Activated CD4-positive, alpha-beta T cell treated with anti-CD3 and anti-CD28 coated beads, Interleukin-2, Interleukin-4, amounts not matched to agents 100 ng/mL and 50 ng/mL, durations not matched to agents 16 hours and 8 hours (primary cell): ENCODE measurements at places on chromosomes 7 and 10.

DNA sequence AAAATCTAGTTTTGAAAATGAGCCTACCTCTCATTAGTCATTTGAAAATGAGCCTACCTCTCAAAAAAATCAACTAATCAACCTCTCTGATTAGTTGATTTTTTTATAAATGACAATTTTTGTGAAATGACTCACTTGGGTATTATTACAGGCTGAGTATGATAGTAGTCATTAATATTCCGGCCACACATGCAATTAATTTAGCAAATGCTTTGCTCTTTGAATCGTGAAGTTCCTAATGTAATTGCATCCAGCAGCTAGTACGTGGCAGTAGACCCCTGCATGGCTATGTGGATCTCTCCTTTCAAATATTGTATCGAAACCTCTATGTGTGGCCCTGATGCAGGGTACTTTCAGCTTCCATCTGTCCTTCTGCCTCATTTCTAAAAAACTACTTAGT lies 245.9 kb upstream of the PHYHIPL start:
- no peak for DNase-seq

DNA sequence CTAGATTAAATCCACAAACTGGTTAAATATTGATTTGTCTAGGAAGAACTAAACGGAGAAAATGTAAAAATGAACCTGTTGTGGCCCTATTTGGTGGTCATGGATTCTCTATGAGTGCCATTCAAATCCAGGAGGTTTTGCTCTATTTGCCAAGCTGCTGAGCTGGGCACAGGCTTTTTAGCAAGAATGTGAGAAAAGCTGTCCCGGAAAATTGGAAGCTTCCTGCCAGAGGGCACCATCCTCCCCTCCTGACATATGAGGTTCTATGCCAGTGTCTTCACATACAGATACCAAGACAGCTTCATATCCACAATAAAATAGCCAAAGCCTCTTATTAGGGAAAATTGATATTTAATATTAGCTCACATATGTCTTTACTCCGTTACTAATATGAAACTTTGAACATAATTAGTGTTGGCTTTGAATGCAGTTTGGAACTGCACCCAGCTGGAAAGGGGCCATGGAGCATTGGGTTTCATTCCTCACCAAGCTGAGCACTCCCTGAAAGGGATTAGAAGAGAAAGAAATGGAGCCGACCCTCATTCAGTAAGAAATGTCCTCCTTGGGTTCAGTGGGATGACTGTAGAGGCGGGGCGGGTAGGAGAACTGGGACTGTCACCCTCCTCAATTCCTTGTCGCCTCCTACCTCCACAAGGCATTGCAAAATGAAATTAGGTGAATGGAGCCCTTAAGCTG lies 47.8 kb downstream of the NRCAM start:
- no peak for DNase-seq

DNA sequence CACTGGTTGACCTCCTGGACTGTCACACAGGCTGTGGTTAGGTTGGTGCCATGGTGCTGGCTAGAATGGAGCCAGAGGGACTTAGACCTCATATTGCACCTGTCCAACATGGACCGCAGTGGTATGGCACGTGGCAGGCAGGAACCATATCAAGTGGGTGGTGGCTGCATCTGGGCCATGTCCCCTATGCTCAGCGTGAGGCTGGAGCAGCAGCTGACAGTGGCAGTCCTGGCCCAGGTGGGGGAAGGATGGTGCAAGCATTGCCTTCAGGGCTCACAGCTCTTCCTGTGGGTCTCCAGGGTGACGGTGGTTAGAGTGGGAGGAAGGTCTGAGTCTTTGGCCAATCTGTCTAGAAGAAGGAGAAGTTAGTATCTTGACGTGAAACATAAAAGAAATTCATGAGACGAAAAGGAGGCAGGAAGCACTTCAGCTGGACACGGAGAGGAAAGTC lies 54.5 kb upstream of the PFKFB3 start:
- no peak for DNase-seq

DNA sequence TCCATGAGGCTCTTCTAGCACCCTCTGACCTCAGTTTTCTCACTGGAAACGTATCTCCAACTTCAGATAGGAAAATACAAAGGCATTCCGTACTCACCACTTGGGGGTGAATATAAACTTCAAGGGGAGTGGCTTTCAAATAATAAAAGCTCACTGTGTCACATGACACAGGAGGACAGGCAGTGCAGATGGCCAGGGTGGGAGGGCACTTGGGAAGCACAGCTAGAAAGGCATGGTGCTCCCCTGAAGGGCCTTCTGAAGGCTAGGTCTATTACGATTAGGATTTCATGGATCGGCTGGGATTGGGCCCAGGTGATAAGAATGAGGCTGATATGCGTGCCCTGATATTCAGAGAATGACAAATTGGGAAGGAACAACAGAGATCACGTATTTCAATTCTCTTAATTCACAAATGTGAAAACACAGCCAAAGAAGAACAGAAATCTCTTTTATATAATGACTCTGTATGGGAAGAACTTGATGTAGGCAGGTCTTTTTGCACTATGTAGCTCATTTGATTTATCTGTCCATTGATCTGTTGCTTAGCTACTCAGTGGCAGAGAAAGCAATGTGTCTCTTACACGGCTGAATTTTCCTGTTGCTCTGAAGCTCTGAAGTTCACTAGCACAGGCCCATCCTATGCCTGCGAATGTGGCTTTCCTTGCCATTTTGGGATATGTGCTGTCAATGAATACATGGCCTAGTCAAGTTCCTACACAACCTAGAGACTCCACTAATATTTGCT lies 83.0 kb downstream of the BEND7 start:
- DNase-seq = no peak

DNA sequence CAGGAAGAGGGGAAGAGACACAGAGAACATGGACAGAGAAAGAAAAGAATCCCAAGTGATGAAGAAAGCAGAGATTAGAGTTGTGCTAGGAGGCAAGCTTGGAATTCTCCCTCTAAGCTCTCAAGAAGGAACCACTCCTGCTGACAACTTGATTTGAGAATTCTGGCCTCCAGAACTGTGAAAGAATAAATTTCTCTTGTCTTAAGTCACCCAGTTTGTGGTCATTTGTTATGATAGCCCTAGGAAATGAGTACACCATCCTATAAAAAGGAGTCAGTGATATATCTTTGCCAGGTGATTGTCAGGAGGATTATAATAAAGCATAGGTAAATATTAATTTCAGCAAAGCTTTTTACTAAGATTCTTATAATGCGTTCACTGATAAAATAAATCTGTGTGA lies 82.7 kb upstream of the TFEC start:
- no peak for DNase-seq

GRCh38 chr7:12422554-12423320 lies 19.1 kb upstream of the VWDE start:
- DNase-seq = no peak

DNA sequence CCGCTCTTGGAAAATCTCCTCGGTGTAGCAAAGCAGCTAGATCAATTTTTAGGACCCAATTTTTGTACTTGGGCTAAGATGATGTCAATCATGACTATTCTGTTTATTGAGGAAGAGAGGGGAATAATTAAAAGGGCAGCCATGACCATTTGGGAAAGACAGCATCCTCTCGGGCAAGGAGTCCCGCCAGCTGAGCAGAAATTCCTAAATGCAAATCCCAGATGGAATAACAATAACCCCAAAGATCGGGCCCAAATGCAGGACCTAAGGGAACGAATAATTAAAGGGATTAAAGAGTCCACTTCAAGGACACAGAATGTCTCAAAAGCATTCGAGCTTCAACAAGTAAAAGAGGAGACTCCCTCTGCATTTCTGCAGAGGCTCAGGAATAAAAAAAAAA lies 18.7 kb downstream of the COL17A1 start:
- no peak for DNase-seq

DNA sequence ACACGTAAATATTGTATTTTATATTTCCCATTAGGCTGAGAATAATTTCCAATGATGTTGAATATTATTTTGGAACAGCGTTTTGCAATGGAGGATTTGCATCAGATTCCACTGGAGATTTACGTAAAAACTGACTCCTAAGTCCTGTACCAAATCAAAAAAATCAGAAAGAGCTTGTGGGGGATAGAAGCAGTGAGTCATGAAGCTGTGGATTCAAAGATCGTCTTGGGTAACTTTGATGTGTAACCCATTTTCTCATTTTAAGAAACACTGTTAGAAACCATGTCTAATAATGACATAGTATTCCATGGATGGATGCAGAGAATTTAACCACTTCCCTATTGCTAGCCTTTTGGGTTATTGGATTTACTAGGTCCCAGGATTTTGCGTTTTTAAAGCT lies 158.6 kb downstream of the INHBA start:
- no peak for DNase-seq

- DNase-seq = no peak
These were observed 254.0 kb downstream of the KLF6 start for GRCh38 chr10:3530783-3531645.

- no peak for DNase-seq
These were observed 26.5 kb upstream of the CC2D2B start for GRCh38 chr10:95881316-95881715.

DNA sequence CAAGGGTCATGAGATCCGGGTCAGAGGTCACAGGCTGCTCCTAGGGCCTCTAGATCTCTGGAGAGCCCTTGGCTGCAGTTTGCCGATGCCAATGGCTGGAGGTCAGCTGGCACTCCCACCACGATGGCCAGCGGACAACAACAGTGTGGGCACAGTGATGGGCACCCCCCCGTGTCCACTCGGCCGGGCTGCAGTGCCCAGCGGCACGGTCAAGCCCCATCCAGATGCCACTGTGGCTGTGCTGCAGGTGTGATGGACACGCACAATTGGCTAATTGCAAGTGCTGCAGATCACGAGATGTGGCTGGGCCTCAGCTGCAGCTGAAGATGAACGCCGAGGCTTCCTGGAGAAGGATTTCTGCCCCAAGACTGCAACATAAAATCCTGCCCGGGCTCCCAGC lies 80.7 kb downstream of the PDGFA start:
- no peak for DNase-seq

DNA sequence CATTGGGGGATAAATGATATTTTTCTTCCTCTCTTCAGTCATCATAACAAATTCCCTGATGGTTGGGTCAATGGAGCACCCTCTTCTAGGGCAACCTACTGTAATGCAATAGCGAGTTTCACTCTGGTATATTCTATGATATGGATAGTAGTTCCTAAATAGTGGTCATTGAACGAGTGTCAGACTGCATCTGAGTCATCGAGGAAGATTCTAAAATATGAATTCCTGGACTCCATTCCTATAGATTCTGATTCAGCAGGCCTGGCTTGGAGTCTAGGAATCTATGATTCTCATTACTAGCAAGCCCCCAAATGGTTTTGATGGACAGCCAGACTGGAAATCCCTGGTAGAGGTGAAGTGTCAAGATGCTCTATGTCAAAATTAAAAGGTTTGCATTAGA lies 254.5 kb downstream of the BUB3 start:
- DNase-seq = no peak

DNA sequence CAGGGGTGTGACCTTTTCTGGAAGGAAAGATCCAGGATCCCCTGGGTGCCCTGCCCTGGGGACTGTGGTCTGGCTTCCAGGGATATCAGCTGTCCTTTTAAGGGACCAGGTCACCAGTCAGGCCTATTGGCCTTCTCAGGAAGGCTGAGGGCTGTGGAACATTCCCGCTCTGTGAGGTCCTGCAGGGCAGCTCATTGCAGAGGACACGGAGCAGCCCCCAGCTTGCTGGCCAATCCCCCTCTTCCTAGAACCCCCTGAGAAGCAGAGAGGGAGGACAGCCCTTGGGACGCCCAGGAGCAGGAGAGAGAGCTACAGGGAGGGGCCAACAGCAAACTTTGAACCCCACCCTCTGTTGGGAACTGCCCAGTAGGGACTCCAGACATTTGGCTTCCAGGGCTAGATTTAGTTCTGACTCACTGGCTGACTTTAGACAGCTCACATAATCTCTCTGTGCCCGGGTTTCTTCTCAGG lies 67.9 kb upstream of the COL13A1 start:
- no peak for DNase-seq

DNA sequence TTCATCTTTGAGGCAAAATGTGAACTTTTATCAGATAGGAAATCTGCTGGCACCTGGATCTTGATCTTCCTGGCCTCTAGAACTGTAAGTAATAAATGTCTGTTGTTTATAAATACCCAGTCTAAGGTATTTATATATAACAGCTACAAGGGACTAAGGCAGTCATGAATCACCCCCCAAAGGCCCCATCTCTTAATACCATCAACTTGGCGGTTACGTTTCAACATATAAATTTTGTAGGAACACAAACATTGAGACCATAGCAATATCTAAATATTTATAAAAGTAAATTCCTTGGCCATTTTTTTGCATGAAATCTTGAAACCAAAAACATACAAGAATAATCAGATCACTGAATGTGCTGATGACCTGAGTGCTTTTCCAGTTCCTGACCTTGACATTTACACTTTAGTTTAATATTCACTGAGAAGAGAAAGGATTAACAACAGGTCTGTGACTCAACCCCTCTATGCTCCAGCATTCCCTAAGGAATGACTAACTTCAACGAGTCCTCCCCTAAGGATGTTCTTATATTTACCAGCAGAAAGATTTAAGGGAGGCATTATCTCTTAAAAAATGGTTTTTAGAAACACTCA lies 1438.5 kb upstream of the CELF2 start:
- DNase-seq = no peak
